Myocyte (in vitro differentiated cells): ENCODE measurements at places on chromosomes 7 and 10. TPM values are rescaled to one million over a fixed set of nuclear protein-coding genes. Genes with fewer than 3 reads are reported as not detected.
A peak's percentile ranks its signal among the peaks of the same experiment; 100 is the strongest.

GRCh38 chr7:44381494-44382220, 56.3 kb upstream of the CAMK2B start:
- no peak for DNase-seq

DNA sequence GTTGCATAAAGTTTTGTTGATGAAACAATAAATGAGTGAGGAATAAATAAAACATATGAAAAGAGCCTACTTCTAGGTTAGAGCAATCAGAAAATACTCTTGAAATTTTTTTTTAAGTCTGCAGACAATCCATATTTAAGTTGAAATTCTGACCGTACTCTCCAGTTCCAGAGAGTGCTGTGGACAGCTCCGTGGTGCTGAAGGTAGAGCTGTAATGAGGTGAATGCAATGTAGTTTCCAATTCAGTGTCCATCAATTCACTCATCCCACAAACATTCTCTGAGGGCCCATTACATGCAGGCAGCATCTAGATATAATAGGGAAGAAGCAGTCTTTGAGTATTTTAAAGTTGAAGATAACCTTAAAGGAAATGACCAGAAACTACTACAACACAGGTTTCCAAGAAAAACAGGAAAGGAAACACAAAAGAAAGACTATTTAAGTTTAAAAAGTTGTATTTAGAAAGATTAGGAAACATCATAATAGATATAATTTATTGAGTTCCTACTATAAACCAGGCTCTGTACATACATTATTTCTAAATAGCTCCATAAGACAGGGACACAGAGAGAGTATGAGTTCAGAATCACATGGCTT, 44.0 kb upstream of the CRTAC1 start:
- peak; percentile 43 for DNase-seq

- DNase-seq = peak; percentile 53
Measured at GRCh38 chr10:50622706-50623662, 772 bp downstream of the SGMS1 start.

- no peak for DNase-seq
Measured at GRCh38 chr10:87598700-87599099, 61.0 kb upstream of the PAPSS2 start.

DNA sequence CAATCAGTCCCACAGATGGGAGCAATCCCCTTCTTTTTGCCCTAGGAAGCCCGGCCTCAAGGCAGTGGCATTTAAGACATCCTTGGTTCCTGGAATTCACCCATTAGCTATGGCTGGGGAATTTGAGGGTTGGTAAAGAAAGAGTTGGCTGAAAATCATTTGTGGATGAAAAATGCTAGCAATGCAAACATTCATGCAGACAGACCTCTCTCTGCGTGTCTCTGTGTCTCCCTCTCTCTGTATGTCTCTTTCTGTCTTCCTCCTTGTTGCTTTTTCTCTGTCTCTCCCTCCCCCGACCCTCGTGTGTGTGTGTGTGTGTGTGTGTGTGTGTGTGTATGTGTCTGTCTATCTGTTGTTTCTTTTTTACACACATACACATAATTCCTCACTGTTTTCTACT, 19.4 kb downstream of the LDB3 start:
- no peak for DNase-seq

GRCh38 chr7:150751702-150752101, 14.5 kb downstream of the GIMAP5 start:
- no peak for DNase-seq

DNA sequence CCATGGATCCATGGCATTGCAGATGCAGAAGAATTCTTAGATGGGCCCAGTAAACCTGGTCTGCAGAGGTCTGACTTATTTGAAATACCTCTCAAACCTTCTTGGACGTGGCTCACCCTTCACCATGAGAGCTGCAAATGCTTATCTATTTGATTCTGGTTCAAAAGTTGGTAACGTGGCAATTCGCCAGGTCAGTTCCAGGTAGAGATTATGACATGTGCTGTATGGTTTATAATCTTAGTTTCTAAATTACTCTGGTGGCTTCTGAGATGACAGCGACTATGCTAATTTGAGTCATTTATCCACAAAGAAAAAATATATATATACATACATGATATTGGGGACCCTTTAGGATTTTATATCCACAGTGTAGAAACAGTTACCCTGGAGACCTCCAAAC, 68.8 kb downstream of the NRP1 start:
- DNase-seq = no peak

- no peak for DNase-seq
Measured at GRCh38 chr7:99559175-99559915, 903 bp downstream of the ZNF655 start.

GRCh38 chr7:1579481-1580421, 9.9 kb upstream of the PSMG3 start:
- DNase-seq = peak; percentile 74

GRCh38 chr10:127715782-127716378, 21.1 kb upstream of the FOXI2 start:
- peak; percentile 35 for DNase-seq

GRCh38 chr10:35268323-35268722, 68.0 kb upstream of the CCNY start:
- no peak for DNase-seq

DNA sequence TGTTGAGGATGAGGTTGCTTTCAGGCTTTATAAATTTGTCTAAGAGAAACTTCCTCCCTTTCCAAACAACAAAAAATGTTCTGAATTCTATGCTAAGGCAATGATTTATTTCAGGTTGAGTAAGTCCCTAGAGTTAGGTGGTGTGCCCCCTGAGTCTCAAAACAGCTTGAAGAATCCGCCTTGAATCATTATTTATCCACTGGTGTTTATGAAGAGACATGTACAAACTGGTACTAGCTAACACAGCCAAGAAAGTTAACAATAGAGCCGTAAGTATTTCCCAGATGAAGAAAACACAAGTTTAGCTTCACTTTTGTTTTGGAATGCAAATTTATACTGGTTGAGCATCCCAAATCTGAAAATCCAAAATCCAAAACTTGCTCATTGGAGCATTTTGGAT, 66.2 kb upstream of the SRPK2 start:
- DNase-seq = peak; percentile 48

Gene PDLIM1
- total RNA-seq = 2.1 and 3.9 TPM in 2 replicates

Gene PDAP1
- total RNA-seq = 208 and 220 TPM in 2 replicates

Gene CDK13
- 52.6 and 52.9 TPM in 2 replicates for total RNA-seq

Gene STAG3
- total RNA-seq = 0.31 TPM in 1 of 2 replicates, not detected in the other
